ENCODE measurements at places on chromosomes 13 and 19.

DNA sequence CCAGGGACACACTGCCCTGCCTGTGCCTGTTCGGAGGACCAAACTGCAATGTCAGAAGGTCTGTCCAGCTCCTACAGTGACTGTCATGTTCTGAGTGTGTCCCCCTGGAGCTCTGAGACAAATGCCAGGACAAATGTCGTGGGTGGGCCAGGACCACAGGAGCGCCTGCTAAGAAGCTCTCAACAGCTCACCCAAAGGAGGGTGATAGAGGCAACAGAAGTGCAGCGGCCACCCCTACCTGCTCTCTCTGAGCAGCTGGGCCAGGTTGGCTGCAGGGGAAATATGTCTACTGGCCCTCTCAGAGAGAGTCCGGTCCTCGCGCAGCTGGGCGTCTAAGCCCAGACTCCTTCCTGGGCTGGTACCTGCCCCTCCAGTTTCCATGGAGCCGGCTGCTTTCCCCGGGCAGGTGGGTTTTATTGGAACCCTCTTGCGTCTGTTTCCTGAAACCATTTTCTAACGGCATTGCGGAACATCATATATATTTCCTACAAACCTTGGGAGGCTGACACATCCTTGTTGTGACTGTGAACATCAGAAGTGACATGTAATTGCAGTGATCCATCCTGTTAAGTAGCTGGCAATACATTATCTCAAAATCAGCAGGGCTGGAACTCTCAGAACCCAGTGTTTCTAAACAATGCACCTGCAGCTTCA, 78.1 kb downstream of the CHST8 start:
- H3K4me1 ChIP-seq, result no peaks in the 10 kb centered on the region
- H3K27me3 ChIP-seq, result no peaks in the 10 kb centered on the region
- H3K4me3 ChIP-seq, result no peak overlapping the region
- no peak for DNase-seq

DNA sequence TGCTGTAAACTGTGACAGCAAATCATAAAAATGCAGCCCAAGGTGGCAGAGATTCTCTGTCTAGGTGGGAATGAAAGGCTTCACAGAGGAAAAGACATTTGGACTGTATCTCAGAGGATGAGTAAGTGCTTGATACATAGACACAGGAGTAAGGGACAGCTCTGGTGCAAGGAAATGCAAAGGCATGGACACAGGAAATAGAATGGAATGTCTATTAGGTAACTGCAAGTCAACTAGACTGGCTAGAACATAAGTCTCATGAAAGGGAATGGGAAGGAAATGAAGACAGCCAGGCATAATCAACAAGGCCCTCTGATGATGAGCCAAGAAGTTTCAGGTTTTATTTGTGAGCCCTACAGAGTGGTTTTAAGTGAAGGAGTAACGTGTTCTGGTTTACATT, 321.7 kb downstream of the SUCLA2 start:
- no peak for DNase-seq
- no peaks in the 10 kb centered on the region for H3K27me3 ChIP-seq

DNA sequence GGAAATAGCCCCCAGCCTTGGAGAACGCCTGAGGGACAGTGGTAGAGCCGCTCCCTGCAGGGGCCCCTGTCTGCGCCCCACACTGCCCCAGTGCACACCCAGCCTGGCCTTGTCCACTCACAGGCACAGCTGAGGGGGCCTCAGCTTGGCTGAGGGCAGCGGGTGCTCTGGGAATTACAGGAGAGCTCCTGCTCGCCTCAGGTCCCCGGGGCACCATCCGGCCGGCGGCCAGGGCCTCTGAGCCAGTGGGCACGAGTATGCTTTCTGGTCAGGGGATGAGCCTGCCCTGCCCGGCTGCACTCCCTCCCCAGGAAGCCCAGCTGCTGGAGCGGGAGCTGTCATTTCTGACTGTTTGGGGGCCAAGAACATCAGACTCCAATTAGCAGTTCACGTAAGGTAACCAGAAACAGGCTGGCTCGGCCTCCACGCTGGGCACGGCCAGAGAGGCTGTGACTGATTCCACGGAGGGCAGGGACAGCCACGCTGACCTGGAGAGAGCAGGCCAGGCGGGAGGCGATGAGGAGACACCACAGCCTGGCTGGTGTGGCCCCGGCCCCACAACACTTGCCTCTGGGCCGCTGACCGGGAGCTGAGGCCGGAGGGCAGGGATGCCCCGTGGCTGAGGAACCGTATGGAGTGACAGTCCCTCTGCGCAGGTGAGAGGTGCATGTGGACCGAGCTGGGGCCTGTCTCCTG, 15.4 kb downstream of the CEBPG start:
- H3K4me1 ChIP-seq, result peaks cover 7% of the 10 kb centered on the region
- no peak overlapping the region for H3K4me3 ChIP-seq
- no peaks in the 10 kb centered on the region for H3K27me3 ChIP-seq
- no peak for DNase-seq
- H3K36me3 ChIP-seq, result no peaks in the 10 kb centered on the region

GRCh38 chr13:54859827-54860226, 1831.2 kb downstream of the OLFM4 start:
- no peaks in the 10 kb centered on the region for H3K36me3 ChIP-seq
- H3K4me3 ChIP-seq, result no peak overlapping the region
- no peaks in the 10 kb centered on the region for H3K4me1 ChIP-seq
- H3K27ac ChIP-seq, result no peak overlapping the region

DNA sequence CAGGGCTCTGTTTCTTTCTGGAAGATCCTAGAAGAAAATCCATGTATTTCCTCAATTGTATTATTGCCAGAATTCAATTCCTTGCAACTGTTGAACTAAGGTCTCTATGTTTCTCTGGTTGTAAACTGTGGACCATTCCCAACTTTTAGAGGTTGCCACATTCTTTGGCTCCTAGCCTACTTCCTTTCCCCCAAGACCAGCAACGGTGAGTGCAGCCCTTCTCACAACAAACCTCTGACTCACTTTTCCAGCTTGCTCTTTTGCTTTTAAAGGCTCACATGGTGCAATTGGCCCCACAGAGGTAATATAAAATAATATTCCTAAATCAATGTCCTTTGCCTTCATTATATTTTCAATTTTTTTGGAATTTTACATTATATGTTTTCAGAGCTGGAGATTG, 371.3 kb downstream of the SLITRK5 start:
- no peak overlapping the region for H3K4me3 ChIP-seq
- no peaks in the 10 kb centered on the region for H3K36me3 ChIP-seq
- H3K27ac ChIP-seq, result no peak overlapping the region
- DNase-seq, result no peak

- no peaks in the 10 kb centered on the region for H3K36me3 ChIP-seq
- H3K4me3 ChIP-seq, result no peak overlapping the region
- H3K27me3 ChIP-seq, result no peaks in the 10 kb centered on the region
- no peak for DNase-seq
These were observed 139.6 kb upstream of the TUBA3C start for GRCh38 chr13:19321222-19321621.

- H3K4me1 ChIP-seq, result no peaks in the 10 kb centered on the region
- H3K4me3 ChIP-seq, result no peak overlapping the region
- no peaks in the 10 kb centered on the region for H3K27me3 ChIP-seq
- H3K36me3 ChIP-seq, result no peaks in the 10 kb centered on the region
- no peak overlapping the region for H3K27ac ChIP-seq
- DNase-seq, result no peak
These were observed 56.2 kb upstream of the ITM2B start for GRCh38 chr13:48176781-48177180.

DNA sequence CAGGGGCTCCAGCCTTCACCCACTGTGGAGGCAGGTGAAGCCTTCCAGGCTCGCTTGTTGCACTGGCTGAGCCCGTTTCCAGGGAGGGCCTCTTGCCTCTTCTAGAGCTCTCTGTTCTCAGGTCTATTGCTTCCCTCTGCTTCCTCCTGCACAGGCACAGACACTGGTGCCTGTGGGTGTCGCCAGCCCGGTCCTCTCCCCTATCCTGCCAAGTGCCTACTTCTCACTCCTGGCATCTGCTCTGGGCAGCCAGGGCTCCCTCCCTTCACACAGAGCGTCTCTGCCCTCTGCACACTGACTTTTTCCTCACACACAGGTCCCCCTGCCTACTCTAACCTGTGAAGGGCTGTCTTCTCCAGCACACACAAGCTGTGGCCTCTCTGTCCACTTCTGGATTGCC, 60.3 kb downstream of the SLC7A9 start:
- no peak for DNase-seq
- no peaks in the 10 kb centered on the region for H3K27me3 ChIP-seq
- H3K4me1 ChIP-seq, result no peaks in the 10 kb centered on the region
- no peaks in the 10 kb centered on the region for H3K36me3 ChIP-seq
- H3K4me3 ChIP-seq, result no peak overlapping the region
- H3K27ac ChIP-seq, result no peak overlapping the region

DNA sequence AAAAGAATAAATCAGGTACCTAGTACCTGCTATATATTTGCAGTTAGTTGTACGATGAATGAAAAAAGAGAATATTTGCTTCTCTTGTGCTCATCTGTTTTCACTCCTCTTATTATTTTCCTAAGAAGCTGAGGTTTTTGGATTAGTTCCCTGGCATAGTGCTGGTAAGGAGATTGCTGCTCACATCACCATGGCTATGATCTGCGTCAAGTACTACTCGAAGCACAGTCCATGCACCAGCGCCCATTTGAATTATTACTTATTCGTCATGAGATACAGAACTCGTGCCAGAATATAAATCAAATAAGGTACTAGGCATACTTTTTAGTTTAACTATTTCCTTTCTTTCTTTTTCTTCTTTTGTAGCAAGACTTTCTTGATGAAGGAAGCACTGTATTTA, 7.1 kb downstream of the SERTM1 start:
- no peaks in the 10 kb centered on the region for H3K27me3 ChIP-seq
- H3K27ac ChIP-seq, result no peak overlapping the region
- peak overlapping the region; percentile 22 for H3K4me3 ChIP-seq

DNA sequence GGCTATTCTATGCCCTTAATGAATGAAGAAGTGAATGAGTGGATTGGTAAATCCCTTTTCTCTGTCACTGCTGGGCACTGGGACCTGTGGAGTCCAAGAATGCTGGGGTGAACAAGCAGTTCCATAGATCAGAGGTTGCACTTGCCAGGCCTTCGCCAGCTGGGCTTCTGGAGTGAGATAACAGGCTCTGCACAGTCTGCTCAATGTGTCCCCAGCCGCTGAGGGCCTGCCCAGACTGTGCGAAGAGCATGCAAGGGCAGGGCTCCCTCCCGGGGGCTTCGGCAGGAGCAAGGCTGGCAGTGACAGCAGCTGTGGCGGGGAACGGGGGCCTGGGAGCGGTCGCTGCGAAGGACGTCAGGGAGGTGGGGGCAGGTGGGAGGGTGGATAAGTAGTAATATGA, 51.3 kb downstream of the ZNF536 start:
- H3K36me3 ChIP-seq, result no peaks in the 10 kb centered on the region
- no peak overlapping the region for H3K4me3 ChIP-seq
- no peak for DNase-seq

GRCh38 chr19:1396019-1396767, 5.1 kb downstream of the GAMT start:
- no peaks in the 10 kb centered on the region for H3K36me3 ChIP-seq
- no peak for DNase-seq
- H3K4me3 ChIP-seq, result no peak overlapping the region
- no peaks in the 10 kb centered on the region for H3K27me3 ChIP-seq

DNA sequence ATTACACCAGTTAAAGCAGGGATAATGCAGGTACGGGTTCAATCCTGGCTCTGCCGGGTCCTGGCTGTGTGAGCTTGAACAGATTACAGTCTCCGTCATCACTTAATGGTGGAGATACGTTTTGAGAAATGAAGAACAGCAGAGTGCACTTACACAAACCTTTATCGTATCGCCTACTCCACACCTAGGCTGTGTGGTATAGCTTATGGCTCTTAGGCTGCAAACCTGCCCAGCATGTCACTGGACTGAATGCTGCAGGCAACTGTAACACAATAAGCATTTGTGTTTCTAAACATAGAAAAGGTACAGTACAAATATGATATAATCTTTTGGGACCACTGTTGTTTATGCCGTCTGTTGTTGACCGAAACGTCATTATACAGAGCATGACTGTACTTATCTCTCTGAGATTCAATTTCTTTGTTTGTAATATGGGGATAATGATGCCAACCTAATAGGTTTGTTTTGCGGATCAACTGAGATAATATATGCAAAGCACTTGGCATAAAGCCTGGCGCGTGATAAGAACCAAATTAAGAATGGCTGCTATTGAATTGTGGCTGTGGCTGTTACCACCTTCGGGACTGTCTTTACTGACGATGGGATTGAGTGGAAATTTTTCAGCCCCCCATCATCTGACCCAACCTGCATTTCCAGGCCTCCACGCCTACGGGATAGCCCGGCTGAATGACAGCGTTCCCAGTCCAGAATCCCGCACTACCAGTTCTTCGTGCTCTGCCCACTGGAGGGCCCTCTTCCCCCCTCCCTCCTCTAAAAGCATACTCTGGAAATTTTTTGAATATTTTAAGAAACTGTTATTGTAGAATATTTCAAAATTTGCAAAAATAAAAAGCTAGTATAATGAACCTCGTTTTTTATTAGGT, 11.2 kb downstream of the KRTDAP start:
- H3K27me3 ChIP-seq, result no peaks in the 10 kb centered on the region
- DNase-seq, result no peak
- no peaks in the 10 kb centered on the region for H3K4me1 ChIP-seq
- H3K4me3 ChIP-seq, result no peak overlapping the region
- H3K27ac ChIP-seq, result no peak overlapping the region

DNA sequence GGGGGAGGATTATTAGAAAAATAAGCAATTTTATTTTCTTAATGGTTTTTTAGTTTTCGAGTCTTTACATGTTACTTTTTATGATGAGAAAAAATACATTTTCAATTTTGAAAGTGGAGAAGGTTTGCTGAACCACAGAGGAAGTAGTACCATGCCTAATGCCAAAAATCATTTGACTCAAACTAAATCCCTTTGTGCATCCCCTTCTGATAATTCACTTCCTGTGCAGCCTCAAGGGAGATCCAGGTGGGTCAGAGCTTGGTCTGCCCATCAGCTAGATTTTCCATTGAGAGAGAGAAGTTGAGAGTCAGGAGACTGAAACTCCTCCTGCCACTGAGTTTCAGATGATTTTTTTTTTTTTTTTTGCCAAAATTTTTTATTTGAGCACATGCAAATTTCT, 571.7 kb downstream of the LIG4 start:
- peaks cover 3% of the 10 kb centered on the region for H3K4me1 ChIP-seq
- H3K27ac ChIP-seq, result no peak overlapping the region
- no peak for DNase-seq
- no peaks in the 10 kb centered on the region for H3K27me3 ChIP-seq
- H3K4me3 ChIP-seq, result no peak overlapping the region
- no peaks in the 10 kb centered on the region for H3K36me3 ChIP-seq

DNA sequence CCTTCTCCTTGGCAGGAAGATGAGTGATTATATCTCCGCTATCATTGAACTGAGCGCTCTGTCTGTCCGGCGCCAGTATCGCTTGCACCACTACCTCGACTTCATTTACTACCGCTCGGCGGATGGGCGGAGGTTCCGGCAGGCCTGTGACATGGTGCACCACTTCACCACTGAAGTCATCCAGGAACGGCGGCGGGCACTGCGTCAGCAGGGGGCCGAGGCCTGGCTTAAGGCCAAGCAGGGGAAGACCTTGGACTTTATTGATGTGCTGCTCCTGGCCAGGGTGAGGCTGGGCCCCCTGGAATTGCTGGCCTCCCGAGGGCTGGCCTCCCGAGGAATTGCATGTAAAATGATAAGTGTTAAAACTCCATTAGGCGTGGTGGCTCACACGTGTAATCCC, 32.1 kb downstream of the CYP4F22 start:
- no peak overlapping the region for H3K27ac ChIP-seq
- no peak overlapping the region for H3K4me3 ChIP-seq
- H3K27me3 ChIP-seq, result no peaks in the 10 kb centered on the region
- DNase-seq, result no peak
- H3K4me1 ChIP-seq, result no peaks in the 10 kb centered on the region
- H3K36me3 ChIP-seq, result no peaks in the 10 kb centered on the region

- no peaks in the 10 kb centered on the region for H3K27me3 ChIP-seq
- no peak overlapping the region for H3K27ac ChIP-seq
- H3K4me1 ChIP-seq, result no peaks in the 10 kb centered on the region
These were observed 84.4 kb upstream of the UQCRFS1 start for GRCh38 chr19:29297381-29297780.

Data from ovary (tissue), 10 donors.